Stimulated activated CD4-positive, alpha-beta T cell treated with anti-CD3 and anti-CD28 coated beads, Interleukin-12 subunit alpha, Interleukin-12 subunit beta, amount 100 ng/mL, for 24 hours (primary cell): ENCODE measurements at places on chromosomes 12 and 14.

DNA sequence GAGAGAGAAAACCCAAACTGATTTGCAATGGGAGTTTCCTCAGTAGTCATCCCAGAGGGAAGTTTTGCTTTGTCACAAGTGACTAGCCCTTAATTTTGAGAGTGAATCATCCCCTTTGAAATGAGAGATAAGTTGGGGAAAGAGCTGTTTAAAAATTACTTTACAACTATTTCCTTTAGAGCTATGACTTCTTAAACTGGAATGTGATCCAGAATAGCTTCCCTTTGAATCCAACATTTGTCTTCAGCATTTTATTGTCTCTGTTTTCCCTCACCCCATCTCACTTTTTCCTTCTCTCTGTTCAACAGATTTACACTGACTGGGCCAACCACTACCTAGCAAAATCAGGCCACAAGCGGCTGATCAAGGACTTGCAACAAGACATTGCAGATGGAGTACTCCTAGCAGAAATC, 109.3 kb downstream of the NAV3 start:
- no peak for DNase-seq

DNA sequence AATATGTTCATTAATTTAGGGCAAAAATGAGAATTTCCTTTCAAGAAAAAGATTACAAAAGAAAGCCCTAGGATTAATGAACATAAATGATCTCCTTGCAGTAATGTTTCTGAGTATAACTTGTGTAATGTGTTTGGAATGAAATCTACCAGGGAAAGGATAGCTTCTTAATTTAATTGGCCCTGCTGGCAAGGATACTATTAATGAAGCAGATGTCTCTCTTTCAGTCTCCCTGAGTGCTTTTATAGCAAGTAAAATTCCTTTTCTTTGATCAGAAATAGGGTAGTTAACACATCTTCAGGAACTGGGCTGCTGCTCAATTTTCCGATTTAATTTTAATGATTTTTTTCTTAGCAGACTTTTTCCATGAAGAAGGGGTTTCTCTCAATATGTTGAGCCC, 379.4 kb upstream of the PDE3A start:
- no peak for DNase-seq

GRCh38 chr12:16766736-16767135, 160.8 kb upstream of the LMO3 start:
- DNase-seq = no peak

- no peak for DNase-seq
Measured at GRCh38 chr12:92139634-92140150, 6.0 kb downstream of the BTG1 start.
